ENCODE measurements at places on chromosomes 2 and 18.
A peak's percentile ranks its signal among the peaks of the same experiment; 100 is the strongest.

- DNase-seq, result no peak
Measured at GRCh38 chr2:112790305-112790704, 6.0 kb upstream of the IL1A start.

DNA sequence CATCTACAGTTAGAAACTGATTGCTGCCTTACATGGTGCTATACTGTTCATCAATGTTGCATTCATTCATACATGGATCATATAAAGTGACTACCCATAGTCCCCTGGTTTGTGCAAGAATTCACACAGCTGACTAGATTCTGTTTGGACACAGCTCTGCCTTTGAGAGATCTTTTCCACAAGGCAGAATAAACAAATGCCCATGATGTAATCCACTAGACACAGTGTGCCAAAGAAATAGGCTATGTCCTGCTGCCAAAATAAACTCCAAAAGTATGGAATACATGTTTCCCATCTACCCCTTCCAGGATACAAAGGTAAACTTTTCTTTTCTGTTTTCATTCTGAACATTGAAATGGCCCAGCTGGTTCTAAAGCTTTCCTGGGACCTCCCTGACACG lies 269.4 kb upstream of the CHAC2 start:
- no peak for DNase-seq

- DNase-seq, result peak; percentile 4
Measured at GRCh38 chr18:40159141-40160017, 1795.7 kb upstream of the PIK3C3 start.

DNA sequence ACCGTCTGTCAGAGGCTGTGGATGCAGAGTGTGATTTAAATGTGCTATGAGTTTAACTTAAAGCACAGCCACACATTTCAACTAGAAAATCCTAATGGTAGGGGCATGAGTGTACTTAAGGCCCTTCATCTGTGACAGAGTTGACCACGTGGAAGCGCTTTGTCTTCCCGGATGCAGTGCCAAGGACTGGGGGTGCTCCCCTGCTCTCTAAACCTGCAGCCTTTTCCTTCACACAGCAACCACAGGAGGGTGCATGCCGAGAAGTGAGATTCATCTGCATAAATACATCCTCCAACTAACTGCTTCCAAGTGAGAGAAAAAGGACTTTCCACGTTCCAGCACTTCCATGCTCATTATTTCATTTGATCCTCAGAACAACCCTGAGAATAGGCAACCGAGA lies 149.6 kb downstream of the MYT1L start:
- DNase-seq, result no peak

- no peak for DNase-seq
Measured at GRCh38 chr2:106201661-106202060, 7.6 kb upstream of the UXS1 start.

DNA sequence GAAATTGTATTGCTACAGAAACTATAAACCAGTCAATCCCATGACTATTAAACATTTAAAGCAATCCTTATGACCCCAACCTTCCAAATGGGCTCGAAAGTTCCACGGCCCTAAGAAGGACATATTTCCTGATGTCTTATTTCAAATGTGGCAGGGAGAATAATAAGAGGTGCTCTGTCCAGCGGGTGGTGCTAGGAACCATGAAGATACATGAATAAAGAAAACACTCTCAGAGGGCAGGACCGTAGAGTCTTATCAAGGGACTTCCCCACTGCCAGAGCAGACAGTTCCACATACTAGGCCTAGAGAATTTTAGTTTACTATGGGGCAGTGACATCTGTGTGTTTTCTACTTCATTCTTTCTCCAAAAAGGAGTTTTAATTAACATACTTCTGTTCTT lies 187.1 kb upstream of the PIK3C3 start:
- no peak for DNase-seq

- DNase-seq, result no peak
Measured at GRCh38 chr2:172335736-172336135, 91.7 kb upstream of the ITGA6 start.

DNA sequence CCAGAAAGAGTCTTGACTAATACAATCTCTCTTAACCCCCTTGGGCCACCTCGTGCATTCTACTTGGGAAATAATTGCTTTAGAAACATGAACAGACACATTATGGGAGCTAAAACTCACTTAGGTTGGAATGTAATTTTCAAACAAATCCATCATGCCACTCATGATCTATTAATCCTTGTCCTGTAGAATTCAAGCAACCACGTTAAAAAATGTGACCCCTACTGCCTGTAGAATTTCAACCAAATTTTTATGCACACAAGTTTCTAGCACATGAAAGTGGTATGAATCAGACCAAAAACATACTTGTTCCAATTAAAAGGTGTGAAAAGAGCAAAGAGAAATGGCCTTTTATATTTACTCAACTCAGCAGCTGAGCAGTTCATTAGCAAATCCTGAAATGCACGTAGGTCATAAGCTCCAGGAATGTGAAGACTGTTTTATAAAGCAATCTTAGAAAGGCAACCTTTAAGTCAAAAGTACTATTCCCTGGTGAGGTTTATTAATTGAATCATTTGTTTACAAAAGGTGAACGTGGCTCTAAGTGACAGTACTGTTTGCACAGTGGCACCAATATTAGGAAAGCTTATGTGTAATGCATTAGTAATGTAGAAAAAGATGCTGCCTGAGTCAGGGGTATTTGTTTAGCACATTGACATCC lies 459.4 kb upstream of the UBE2E3 start:
- DNase-seq, result no peak

DNA sequence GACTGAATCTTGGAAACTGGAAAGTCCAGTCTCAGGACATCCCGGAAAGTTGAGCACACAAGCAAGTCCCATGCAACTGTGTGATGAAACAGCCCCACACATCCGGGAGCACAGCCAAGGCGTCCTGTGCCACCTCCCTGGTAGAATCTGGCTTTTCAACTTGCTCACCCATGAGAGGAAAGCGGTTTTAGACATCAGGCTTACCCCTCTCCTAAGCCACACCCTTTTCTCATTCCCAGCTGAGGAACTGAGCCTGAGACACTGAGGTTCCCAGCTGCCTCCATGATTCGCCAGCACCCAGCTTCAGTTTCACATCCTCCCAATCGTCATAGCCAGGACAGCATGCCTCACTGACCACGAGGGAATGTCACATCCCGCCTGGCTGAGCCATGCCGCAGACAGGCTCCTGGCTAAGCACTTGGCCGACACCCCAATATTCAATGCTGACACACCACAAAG lies 60.3 kb downstream of the STEAP3 start:
- DNase-seq, result no peak

Data from NCI-H1694 (cell line).